T-cell (primary cell): ENCODE measurements at places on chromosomes 7 and 10. TPM values are rescaled to one million over a fixed set of nuclear protein-coding genes. Genes with fewer than 3 reads are reported as not detected.

DNA sequence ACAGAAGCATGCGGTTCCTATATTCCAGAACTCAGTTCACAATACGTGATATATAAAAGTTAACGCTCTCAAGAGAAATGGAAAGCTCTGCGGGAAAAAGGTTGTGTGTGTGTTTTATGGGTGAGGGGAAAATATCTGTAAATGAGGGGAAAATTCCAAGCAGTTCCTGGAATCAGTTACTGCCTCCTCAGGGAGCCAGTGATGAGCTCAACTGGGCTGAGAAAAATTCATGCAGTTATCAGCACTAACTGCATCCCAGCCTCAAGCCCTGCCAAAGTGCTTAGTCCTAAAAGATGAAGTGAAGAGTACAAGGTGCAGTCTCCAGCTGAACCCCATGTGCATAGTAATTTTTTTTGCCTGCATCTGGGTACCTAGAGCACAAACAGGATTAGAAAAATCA, 191.9 kb downstream of the CDK14 start:
- no peak for DNase-seq

DNA sequence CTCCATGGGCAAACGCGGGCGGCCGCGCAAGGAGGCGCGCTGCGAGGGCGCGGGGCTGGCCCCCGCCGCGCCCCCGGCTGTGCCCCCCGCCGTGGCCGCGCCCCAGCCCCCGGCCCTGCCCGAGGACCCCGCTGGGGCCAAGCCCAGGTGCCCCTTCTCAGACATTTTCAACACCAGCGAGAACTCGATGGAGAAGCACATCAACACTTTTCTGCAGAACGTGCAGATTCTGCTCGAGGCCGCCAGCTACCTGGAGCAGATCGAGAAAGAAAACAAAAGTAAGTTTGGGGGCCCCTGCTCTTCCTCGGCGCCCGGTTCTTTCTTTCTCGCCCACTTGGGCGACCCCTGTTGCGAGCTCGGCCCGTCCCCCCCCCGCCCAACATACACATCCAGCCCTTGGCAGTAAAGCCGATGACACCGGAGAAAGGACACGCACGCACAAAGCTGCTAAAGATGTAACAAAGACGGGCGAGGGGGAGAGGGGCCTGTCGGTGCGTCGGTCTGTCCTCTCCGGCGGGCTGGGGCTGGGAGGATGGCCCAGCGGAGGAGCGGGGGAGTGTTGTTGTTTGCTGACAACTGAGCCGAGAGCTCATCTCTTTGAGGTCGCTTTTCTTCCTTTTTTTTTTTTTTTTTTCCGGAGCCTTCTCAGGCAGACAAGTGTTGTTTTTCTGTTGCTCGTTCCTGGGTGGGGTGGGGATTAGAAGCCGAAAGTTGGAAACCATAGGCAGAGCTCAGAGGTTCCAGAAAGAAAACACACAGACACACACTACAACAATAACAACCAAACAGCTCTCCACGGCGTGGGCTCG, 604 bp downstream of the MXI1 start:
- DNase-seq, result peak; percentile 45

DNA sequence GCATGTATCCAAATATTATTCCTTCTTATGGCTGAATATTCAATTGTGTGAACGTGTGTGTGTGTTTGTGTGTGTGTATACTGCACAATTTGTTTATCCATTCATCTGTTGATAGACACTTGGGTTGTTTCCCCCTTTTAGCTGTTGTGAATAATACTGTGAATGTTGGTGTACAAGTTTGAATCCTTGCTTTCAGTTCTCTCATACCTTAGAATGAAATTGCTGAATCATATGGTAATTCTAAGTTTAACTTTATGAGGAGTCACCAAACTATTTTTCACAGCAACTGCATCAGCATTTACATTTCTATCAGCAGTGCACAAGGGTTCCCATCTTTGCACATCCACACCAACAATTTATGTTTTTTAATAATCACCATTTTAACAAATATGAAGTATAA, 86.9 kb upstream of the GATAD1 start:
- no peak for DNase-seq

GRCh38 chr7:64802699-64803098, 8.5 kb downstream of the ZNF138 start:
- no peak for DNase-seq

DNA sequence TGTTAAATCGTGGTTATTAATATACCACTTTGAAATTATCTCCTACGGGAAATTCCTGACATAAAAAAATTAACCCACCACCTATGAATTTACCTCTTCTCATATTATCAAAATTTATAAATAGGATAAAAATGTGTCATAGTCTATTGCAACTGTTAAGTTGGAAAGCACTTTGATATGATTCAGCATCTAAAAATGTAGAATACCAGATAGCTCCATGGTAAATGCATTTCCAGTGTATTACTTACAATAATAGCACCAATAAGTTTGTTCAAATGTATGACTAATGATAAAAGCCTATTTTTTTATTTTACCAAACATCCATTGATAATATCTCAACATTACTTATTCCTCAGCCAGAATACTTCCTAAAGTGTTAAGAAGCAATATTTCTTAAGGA, 13.6 kb upstream of the KCND2 start:
- DNase-seq, result no peak

DNA sequence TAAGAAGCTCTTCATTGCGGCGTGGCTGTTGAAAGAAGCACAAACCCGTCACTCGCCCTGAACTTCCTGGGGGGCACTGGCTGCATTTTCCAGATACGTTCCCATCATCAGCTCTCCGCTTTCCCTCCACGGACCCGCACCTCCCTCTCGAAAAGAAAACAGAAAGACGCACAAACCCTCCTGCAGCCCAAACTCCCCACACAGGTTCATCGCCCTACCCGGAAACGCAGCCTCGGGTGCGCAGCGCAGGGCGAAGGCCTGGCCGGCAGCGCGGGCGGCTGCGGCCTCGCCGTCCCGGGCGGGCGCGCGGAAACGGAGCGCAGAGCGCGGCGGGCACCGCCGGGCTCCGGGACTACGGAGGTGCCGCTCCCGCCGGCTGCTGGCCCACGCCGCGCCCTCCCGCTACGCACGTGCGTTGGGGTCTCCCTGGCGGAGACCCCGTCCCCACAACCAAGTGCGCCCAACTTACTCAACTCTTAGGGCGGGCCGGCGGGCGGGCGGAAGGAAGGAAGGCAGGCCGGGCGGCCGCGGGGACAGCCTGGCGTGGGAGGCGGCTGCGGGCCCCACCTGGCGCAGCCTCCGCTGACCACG, 822 bp downstream of the ZNF800 start:
- DNase-seq, result peak; percentile 46

DNA sequence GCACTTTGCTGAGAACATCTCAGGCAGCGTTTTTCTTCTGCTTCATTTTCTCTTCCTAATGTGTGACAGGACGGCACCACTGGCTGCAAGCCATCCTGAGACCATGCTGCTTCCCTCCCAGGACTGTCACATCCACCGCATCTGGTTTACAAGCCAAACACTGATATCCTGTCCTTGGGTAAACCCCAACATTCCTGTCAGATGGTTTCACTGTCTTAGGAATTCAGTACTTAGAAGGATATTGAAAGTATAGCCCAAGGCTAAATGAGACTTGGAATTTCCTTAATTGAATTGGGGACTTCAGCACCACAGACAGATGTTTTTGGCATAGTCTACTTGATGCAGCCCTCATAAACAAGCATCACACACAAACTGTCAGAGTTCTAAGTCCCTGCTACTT, 74.2 kb upstream of the PLXNA4 start:
- DNase-seq, result no peak

ITIH5 gene
- 0.13 TPM for total RNA-seq

MYL10 gene
- not detected for total RNA-seq

TRIM50 gene
- total RNA-seq, result not detected
